ENCODE measurements at places on chromosomes 6 and 20.

- no peak for DNase-seq
These were observed 125.7 kb downstream of the ZMYND8 start for GRCh38 chr20:47230811-47231256.

DNA sequence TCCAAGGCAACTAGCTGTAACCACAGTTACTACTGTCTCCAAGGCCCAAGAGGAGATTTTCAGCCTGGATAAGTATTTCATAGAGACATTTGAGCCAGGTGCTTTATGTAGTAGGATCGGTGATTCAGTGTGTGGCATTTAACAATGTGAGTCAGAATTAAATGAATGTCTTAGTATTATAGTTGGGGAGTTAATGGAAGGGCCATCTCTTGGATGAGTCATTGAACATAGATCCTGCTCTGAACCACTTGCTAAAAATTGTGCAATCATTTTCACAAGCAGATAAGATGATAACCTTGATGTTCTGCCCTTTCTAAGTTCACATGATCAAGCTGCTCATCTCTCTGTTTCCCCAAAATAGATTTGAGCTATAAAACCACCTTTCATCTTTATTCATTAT, 668.9 kb upstream of the CITED2 start:
- DNase-seq: no peak

DNA sequence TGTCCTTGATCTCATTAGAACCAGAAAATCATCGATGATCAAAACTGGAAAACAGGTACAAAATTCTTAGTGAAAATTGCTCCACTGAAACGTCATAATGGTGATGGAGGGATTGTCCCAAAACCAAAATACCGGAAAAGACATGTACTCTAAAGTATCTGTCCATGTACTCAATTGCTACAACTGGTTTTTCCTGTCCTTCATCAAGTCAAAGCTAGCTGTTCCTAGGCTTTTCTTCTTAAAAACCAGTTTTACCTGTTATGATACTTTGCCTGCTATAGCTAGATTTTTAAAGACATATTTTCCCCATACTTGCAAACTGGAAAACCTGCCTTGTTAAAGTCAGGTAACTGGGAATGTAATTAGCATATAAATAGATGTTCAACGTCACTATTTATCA, 50.5 kb upstream of the LRRC1 start:
- no peak for DNase-seq

DNA sequence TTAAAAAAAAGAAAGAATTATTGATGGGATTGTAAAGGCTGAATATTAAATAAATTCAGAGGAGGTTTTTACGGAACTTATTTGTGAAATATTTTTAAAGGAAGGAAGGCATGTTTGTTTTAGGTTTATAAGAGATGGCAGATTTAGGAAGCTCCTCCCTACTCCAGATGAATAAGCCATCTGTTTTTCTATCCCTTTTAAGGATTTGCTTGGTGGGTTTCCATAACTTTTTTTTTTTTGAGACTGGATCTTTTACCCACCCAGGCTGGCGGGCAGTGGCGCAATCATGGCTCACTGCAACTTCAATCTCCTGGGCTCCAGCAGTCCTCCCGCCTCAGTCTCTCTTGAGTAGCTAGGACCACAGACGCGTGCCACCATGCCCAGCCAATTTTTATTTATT, 30.4 kb downstream of the PTPRA start:
- no peak for DNase-seq

- no peak for DNase-seq
These were observed 177.0 kb upstream of the SNX9 start for GRCh38 chr6:157646012-157646411.

GRCh38 chr6:148529010-148529409, 186.4 kb downstream of the SASH1 start:
- no peak for DNase-seq

- no peak for DNase-seq
These were observed 32.7 kb downstream of the TUBB2B start for GRCh38 chr6:3194535-3195419.

GRCh38 chr20:13718171-13718570, 66.5 kb downstream of the ESF1 start:
- DNase-seq: no peak

DNA sequence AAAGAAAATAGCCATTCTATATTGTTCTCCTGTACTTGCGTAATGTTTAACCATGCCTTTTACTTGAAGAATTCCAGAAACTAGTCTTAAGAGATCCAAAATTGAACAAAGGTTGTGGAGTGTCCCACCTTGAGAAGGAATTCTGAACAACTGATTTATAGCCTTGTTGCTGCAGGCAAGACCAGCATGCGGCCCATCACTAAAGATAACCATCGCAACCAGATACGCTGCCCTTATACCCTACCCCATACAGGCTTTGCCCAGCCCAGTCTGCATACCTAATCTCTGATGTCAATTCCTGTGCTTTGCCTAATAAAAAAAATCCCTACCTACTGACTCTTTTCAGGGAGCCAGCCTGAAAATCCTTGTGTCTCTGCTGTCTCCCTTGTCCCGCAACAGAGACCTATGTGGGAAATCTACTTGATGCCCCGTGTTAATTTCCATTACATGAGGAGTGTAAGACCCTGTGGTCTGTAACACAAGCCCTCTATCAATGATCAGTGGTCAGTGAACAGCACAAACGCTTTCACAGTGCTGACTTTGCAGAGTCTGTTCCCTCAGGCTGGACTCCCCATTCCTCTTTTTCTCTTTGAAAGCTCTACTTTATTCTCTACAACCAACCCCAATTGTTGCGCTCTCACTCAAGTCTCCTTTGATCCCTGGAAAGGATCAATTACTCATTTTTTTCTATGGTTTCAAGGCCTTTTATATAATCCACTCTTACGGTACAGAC, 125.7 kb upstream of the BTBD3 start:
- no peak for DNase-seq

- DNase-seq: no peak
These were observed 212.1 kb upstream of the PHACTR1 start for GRCh38 chr6:12504325-12504966.

- peak; percentile 31 for DNase-seq
These were observed 57.3 kb downstream of the LINC00237 start for GRCh38 chr20:21048841-21049273.

GRCh38 chr20:34990231-34990630, 34.6 kb downstream of the MYH7B start:
- DNase-seq: no peak

DNA sequence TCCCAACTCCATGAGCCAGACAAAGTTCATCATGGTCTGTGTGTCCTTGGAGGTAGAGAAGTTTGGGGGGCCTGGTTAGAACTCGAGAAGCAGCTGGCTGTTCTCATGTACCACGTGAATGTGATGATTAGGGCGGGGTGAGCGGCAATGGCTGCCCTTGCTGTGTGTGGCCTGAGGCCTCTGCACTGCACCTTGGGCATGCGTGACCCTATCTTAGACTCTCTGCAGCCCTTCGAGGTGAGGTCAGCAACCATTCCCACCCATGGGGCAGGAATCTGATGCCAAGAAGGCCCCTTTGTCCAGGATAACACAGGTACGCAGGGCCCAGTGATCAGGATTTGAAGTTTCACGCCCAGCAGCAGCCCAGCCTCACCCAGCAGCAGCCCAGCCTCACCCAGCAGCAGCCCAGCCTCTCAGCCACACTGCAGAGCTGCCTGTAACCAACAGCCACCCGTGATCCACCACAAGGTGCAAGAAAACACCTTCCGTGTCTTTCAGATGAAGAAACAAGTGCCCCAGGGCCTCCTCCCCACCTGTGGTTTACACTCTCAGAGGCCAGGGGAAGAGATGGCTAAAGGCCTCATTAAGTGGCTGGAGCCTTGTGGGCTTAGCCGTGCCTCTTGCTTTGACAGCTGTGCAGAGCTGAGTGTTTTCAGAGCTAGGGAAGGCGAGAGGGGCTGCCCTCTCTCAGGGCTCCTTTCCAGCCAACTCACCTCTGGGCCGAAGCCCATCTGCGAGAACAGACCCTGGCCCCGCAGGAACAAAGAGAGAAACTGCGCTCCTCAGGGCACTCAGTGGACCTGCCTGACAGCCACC, 195.2 kb upstream of the CDH4 start:
- no peak for DNase-seq

- DNase-seq: no peak
These were observed 30.3 kb upstream of the POPDC3 start for GRCh38 chr6:105209950-105210706.

GRCh38 chr6:26267083-26267589, 97.9 kb upstream of the BTN3A2 start:
- no peak for DNase-seq

- peak; percentile 23 for DNase-seq
These were observed 64.9 kb upstream of the ARHGAP18 start for GRCh38 chr6:129774697-129775447.

GRCh38 chr20:20214757-20215275, 153.1 kb upstream of the INSM1 start:
- DNase-seq: no peak

Data from activated T-cell treated with anti-CD3 and anti-CD28 coated beads for 24 hours (primary cell).